ENCODE measurements at places on chromosomes 13 and 19.

GRCh38 chr19:18992696-18993095 is 40.6 kb downstream of the SUGP2 start:
- DNase-seq, result no peak

- no peak for DNase-seq
Measured at GRCh38 chr13:98509271-98510155, 67.4 kb downstream of the STK24 start.

DNA sequence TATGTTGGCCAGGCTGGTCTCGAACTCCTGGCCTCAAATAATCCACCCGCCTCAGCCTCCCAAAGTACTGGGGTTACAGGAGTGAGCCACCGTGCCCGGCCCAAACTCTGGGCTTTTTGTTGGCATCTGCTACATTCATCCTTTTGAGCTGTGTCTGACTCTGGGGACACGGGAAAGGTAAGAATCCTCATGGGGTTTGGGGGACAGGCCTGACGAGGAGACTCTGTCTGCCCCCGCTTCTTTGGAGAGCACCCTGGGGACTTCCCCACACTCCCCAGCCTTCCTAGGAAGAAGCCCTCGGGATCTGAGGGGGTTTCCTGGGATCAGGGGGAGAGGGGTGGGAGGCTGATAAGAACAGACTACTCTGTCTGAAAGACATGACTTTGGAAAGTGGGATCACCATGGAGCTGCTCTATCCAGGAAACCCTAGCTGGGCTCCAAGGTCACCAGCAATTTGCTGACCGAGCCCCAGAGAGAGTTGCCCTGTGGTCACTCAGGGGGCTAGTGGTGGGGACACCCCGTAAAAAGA is 8.1 kb upstream of the FCER2 start:
- DNase-seq, result no peak

DNA sequence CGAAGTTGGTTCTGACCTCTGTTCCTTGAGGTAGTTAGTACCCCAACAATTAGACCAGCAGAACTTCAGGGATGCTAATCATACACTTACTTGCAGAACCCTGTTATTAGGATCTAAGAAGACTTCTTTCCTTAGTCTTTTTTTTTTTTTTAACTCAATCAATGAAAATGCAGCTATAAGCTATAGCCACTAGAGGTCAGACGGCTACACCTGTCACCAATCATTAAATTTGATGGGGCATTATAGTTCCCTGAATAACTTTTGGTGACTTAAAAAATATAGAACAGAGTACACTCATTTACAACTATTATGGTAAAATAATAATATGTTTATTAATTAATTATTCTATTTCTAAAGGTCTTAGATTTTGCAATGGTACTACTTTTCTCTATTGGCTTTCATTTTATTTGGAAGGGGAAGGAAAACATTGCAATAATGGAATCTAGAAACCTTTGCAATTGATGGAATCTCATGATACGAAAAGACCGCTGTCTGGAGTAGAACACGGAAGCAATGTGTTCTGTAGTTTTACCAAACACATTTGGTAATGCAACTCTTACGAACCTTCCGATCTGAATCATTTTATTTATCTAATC is 483.2 kb downstream of the DIAPH3 start:
- no peak for DNase-seq

- no peak for DNase-seq
Measured at GRCh38 chr13:113005076-113005865, 36.3 kb downstream of the MCF2L start.

GRCh38 chr13:33208290-33209220 is 77.0 kb downstream of the STARD13 start:
- DNase-seq, result no peak

DNA sequence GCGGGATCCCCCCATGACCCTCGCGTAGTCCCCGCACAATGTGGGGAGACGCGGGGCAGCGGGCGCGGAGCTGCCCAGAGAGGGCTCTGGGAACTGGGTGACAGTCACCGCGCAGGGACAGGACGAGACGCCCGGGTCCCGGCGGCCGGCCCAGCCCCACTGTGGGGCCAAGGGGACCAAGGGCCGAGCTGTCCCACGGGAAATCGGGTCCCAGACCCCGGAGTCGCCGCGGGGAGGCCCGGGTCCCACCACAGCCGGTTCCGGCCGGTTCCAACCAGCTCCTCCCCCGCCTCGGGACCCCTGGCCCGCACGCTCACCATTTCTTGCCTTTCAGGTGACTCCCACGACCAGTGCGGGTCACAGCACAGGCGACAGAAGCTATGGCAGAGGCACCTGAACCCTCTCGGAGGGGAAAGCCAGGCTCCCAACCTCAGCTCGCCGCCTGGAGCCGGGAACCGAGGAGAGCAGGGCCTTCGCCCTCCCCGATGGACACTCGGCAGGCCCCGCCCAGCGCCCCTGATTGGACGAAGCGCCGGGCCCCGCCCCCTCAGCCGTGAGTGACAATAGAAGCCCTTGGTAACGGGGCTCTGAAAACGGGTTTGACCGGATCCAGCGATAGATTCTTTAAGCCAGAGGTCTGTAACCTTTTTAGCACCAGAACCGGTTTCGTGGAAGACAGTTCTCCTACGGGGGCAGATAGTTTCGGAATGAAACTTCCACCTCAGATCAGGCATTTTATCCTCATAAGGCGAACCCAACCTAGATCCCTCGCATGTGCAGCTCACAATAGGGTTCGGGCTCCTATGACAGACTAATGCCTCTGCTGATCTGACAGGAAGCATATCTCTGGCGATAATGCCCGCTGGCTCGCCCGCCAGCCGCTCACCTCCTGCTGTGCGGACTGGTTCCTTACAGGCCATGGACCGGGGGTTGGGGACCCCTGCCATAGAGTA is at the start of gene ZNF433:
TSS of gene ZNF433 (minus strand) at position 460 of the 953 bp plus-strand sequence. CDS start at position 320, 140 bp downstream.
- DNase-seq, result peak; percentile 60

GRCh38 chr13:46571189-46571908 is 18.4 kb downstream of the LRCH1 start:
- DNase-seq, result no peak

GRCh38 chr13:80382576-80382975 is 41.6 kb upstream of the SPRY2 start:
- no peak for DNase-seq

DNA sequence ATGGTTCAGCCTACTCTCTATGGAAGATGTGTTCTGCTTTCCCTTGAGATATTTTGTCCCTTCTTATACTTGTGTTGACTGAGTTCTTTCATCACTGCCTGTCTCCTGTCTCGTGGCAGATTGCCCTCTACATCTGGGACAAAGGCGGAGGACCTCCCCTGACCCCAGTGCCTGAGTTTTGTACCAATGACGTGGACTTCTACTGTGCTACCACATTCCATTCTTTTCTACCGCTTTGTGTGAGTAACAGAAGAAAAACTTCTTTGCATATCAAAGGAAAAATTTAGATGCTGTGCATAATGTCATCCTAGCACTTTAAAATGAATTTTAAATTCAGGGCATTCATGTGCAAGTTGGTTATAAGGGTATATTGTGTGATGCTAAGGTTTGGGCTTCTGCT is 74.6 kb downstream of the B3GLCT start:
- no peak for DNase-seq

- no peak for DNase-seq
Measured at GRCh38 chr13:43326100-43326499, 302.7 kb downstream of the DNAJC15 start.

- DNase-seq, result peak; percentile 4
Measured at GRCh38 chr19:27794494-27795042, 1418.4 kb downstream of the UQCRFS1 start.

- DNase-seq, result no peak
Measured at GRCh38 chr19:29502581-29502850, 23.3 kb upstream of the VSTM2B start.

- peak; percentile 27 for DNase-seq
Measured at GRCh38 chr13:52127783-52128702, 830 bp downstream of the NEK5 start.

GRCh38 chr13:30753030-30753616 is 17.8 kb downstream of the ALOX5AP start:
- DNase-seq, result no peak

- no peak for DNase-seq
Measured at GRCh38 chr13:103694033-103694432, 627.8 kb upstream of the SLC10A2 start.

DNA sequence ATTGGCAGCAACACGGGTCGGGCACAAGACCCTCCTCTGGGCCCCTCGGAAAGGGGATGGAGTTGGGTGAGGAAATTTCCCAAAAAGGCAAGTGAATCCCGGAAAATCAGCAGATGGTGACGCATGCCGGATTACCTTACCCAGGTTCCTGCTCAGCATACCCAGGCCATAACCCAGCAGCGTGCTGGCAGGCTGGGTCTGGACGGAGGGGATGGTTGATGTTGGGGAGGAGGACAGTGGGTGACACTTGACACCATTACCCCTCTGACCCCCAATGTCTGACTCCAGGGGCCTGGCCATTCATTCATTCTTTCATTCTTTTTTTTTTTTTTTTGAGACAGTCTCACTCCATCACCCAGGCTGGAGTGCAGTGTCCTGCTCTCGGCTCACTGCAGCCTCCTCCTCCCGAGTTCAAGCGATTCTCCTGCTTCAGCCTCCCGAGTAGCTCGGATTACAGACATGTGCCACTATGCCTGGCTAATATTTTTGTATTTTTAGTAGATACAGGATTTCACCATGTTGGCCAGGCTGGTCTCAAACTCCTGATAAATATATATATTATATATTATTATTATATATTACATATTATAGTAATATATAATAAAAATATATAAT is 799 bp downstream of the PVR start:
- DNase-seq, result no peak

- DNase-seq, result no peak
Measured at GRCh38 chr19:7007859-7008258, 13.4 kb downstream of the MBD3L2B start.

GRCh38 chr19:35365303-35365702 is 5.6 kb upstream of the GPR42 start:
- DNase-seq, result no peak

DNA sequence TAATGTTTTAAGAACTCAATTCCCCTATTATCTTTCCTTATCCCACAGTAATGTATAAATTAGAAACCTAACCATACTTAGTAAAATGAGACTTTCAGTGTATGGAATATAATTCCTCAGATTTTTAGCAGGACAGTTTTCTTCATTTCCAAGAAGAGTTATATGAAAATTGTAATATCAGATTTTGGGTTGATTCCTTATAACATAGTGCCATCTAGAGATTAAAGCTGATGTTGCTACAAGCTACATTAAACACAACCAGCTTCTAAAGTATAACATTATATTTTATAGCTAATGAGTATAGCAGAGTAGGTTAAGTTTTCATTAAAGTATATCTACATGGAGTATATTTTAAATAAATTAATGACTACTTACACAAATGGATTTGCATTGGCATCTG is 99.7 kb upstream of the MIR17HG start:
- DNase-seq, result no peak

DNA sequence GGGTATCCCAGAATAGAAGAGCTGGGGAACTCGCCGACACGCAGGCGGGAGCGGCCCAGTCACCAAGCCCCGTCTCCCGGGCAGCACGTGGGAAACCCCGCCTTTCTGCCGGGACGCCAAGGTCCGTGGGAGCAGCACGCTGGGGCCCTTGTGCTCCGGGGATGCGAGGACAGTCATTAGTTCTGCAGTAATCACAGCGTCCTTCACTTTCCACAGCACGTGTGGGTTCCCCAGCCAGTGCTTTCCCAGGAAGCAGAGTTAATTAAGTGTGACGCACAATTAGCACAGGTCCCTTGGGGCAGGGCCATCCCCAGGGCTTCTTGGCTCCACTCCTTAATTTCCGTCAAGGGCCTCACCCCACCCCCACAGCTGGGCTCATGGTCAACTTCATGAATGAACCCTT is 64.3 kb upstream of the C13orf46 start:
- no peak for DNase-seq

DNA sequence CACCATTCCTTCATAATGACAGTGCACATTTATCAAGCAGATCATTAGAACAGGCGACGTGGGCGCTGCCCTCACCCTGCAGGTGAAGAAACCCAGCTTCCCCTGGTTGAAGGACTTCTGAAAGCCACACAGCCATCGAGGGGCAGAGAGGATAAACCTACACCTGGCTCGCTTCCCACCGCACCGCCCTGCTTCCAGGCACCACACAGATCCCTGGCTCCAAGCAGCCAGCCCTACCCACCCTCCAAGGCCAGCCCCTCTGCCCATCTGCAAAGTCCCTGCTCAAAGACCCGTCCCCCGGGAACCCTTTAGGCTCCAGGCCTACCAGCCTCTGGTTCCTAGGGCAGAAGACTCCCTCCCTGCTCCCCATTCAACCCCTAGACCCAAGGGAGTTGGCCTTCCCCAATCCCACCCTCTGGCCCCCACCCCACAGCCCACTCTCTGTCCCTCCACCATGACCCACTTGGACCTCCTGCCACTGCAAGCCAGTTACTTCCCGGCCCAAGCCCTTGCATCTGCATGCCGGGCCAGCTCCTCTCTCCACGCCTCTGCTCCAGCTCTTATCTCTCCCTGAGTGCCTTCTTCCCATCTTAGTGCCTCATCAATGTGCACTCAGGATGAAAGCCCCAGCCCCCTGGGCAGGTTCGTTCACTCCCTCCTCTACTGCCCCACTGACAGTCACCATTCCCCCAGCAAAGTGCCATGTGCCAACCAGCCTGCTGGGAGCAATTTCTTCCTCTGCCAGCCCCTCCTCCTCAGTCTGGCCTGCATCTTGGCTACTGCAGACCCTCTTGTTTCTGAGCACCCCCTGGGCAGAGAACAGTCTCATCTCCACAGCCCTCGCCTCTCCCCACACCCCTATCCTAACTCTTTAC is 28.0 kb downstream of the PEPD start:
- DNase-seq, result no peak

DNA sequence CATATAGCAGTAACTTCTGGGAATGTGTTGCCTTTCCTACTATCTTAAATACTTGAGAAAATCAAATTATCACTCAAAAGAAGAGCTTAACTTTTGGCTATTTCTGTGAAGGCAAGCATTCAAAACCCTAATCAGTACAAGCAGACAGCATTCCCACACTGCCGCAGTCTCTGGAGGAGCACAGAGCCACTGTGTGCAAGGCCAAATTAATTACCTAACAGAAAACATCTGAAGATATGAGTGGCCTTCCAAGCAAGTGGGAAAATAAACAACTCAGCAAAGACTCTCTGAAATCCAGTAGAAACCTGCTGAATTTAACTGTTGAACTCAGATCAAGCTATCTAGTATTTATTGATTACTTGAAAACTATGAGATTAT is 68.2 kb downstream of the COL4A1 start:
- DNase-seq, result no peak

DNA sequence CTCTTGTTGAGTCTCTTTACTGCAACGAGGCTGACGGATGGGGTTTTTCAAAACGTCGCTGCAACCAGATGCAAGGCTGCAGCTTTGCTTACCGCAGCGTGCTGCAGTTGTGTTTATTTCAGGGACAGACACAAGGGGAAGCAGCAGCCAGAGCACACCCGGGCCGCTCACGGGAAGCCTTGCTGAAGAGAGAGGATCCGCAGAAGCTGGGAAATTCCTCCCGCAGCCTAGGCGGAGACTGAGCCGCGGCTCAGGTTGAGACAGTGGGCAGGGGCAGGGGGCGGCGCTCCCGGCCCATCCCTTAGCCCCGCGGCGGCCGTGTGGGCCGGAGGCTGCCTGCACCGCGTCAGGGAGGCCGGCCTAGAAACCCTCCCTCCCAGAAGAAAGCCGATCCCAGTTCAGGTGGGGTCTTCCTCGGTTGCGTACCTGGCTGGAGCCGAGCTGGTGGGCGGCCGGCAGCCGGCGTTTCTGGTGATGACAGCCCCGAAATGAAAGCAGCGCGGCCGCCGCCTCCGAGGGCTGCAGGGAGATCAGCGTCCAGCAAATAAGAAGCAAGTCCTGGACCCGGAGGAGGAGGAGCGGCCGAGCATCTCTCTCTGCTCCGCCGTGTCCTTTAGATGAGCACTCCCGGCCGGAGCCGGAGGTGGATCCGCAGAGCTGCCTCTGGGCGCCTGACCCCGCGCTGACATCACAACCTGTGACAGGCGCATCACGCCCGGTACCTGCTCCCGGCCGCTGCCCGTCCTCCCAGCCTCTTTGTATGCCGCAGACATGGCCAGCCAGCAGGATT is at the start of gene FRY:
TSS of gene FRY (plus strand) at position 750 of the 790 bp plus-strand sequence. CDS start at position 772, 22 bp downstream.
- peak; percentile 20 for DNase-seq
